ENCODE measurements at places on chromosomes 11 and 22.

DNA sequence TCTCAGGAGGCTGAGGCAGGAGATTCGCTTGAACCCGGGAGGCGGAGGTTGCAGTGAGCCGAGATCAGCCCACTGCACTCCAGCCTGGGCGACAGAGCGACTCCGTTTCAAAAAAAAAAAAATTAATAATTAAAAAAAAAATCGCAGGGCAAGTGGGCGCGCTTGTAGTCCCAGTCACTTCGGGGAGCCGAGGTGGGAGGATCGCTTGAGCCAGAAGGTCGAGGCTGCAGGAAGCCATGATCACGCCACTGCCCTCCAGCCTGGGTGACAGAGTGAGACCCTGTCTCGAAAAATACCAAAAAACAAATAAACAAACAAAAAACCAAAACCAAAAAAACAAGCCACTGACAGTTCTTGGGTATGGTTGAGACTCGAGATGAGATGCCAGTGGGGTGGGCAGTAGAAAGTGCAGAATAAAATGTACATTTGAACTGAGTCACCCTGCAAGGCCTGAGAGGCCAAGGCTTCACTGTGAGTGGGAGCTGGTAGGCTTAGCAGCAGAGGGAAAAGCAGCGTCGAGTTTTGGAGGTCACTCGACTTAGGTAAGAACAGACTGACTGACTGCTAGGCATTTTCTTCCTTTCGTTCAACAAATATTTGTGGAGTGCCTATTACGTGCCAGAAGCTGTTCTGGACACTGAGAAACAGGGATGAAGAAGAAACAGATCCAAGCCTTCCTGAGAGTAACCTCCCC, 635 bp upstream of the LDHA start:
- DNase-seq, result no peak

- no peak for DNase-seq
Observed at GRCh38 chr11:8090756-8091155, 9.7 kb downstream of the TUB start.

DNA sequence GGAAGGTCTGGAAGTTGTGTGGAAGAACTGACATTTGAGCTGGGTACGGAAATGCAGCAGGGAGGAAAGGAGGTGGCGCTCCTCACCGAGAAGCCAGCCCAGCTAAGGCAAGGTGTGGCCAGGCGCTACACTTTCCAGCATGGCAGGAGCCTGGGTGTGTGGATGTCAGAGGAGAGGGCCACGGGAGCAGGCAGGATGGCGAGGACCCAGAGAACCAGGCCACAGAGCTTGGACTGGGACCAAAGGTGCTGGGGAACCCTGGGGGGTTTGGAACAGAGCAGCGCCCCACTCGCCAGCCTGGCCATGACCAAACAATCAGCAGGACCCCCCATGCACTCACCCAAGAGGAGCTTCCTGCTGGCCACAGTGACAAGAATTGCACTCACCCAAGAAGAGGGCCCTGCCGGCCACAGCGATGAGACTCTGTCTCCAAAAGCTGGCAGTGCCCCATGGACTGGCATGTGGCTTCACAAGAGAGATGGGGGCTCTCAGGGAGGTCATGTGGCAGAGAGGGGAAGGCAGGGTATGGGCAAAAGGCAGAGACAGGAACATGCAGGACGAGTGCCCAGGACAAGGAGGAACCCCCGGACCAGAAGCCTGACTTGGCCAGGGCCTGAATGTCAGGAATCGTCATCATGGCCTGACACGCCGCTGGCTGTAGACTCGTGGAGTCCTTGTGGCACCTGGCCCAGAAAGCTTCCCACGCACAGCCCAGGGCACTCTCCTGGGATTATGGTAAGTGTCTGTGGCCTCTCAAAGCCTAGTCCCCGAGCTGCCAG, 45.4 kb downstream of the IGF2 start:
- no peak for DNase-seq

DNA sequence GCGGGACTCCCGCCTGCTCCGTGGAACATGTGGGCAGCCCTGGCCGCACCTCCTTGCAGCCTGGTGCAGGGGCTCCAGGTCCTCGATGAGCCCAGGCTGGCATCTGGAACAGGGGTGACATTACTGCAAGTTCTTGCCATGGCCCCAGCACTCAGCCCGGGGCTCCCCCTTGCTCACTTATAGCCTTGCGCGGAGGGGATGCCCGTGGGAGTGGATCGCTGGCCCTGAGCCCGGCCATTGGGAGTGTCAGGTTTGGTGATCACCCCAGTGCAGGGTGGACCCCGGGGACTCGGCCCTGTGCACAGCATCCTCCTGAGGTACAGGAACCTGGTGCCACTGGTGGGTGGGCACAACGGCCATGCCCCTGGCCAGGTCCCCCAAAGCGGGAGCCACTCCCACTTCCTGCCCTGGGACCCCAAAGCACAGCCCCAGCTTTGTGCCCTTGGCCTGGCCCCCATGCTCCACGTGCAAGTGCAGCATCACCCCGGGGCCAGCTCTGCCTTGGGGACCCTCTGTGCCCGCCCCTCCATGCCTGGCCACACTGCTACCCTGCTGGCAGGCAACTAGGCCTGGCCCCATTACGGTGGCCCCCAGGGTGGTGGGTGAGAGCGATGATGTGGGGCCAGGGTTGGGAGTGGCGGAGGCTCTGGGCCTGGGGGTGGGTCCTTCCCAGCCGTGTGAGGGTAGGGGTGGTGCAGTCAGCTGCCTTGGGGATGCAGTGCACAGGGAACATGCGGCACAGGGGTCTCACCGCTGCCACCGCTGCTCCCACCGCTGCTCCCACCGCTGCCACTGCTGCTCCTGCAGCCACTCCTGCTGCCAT, 439.8 kb downstream of the TBC1D22A start:
- no peak for DNase-seq

- no peak for DNase-seq
Observed at GRCh38 chr11:1555713-1556153, 16.3 kb downstream of the DUSP8 start.

GRCh38 chr22:25569983-25570382, 5.5 kb downstream of the GRK3 start:
- DNase-seq, result no peak

DNA sequence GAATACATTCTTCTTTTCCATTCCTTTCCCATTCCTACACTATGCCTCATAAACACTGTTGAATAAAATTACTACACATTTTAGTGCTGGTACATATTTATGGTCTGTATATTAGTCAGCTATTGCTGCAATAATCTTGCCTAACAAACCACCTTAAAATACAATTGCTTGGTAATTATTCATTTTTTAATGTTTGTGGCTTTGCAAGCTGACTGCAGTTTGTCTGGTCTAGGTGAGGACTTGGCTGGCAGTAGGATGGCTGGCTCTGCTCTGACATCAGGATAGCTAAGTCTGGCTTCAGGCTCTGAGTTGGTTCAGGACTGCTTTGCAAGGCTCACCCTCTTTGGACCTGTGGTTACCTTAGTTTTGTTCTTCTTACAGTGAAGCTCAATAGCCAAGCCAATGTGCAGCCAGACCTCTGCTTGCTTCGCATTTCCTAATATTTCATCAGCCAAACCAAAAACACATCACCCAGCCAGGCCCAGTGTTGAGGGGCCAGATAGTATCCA, 913.4 kb upstream of the RAG2 start:
- no peak for DNase-seq

- no peak for DNase-seq
Observed at GRCh38 chr11:61645179-61645868, 34.9 kb upstream of the DAGLA start.
